ENCODE measurements at places on chromosomes 11 and 22.
A peak's percentile ranks its signal among the peaks of the same experiment; 100 is the strongest.

DNA sequence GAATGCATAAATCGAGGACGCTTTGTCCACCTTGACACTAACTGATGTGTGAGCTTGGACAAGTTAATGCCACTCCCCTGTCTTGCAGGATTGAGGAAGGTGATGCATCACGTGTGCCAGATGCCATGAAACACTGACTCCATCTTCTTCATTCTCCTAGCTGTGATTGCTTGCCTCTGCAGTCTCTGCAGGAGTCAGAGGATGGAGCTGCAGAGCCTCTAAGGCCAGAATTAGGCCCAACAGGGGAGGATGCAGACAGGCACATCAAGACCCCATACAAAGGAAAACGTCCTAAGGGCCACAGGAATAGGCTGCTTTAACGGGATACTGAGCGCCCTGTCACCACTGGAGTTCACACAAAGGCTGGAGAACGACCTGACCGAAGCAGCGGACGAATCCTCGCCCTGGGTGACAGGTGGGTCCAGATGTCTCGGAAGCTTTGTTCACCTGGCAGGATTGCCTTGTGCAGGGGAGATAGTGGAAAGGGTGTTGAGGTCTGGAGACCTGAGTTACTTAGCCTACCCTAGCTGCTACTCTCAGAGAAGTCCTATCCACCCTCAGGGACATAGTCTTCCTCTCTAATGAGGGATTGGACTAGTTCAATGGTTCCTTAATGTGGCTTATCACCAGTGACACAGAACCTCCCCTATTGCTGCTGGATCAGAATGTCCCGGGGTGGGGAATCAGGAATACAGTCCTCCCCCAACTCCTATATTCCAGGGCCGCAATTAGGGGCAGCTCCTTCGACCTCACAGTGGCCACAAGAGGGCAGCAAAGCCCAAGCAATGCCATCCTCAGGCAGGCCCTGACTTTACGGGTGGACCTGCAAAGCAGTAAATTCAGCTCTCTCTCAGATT is 32.4 kb downstream of the DBX1 start:
- peak; percentile 55 for DNase-seq

DNA sequence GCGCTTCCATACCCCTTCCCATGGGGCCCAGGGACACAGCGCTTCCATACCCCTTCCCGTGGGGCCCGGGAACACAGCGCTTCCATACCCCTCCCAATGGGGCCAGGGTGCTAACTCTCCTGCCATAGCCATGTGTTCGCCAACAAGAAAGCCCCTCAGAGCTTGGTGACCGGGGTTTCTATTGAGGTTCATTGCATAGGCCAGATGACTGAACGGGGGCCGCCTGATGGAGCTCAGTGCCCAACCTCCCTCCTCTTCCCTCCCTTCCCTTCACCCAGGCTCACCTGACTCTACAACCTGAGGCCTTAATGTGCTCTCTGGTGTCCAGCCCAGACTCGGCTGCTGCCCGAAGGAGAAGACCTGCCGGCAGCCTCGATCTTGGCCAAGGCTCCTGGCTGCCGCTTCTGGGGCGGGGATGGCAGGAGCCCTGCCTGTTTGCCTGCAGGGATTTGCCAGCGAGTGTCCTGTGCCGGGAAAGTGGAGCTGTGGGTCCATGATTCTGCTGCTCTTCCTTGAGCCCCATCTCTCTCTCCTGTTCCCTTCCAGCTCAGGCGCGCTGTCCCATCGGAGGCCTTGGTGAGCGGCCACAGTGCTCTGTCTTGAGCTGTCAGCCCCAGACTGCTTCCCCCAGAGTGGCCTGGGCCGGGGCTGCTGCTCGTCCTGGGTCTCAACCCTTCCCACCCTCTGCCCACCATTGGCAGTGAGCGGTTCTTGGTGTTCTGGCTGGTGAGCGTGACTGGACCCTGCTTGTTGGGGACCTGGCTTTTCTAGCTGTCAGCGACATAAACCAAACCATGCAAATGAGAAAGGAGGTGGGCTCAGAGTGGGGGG is 267.0 kb downstream of the TBC1D22A start:
- DNase-seq, result no peak

DNA sequence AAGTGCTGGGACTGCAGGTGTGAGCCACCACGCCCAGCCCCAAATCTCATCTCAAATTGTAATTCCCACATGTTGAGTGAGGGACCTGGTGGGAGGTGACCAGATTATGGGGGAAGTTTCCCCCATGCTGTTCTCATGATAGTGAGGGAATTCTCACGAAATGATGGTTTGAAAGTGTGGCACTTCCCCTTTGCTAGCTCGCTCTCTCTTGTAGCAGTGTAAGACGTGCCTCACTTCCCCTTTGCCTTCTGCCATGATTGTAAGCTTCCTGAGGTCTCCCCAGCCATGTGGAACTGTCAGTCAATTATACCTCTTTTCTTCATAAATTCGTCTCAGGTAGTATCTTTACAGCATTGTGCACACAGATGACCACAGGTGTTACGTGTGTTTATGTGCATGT is 357.8 kb downstream of the CADM1 start:
- DNase-seq, result no peak

GRCh38 chr11:86182976-86183584 is 61.5 kb upstream of the EED start:
- peak; percentile 27 for DNase-seq

- DNase-seq, result no peak
These were observed 25.7 kb upstream of the MICAL3 start for GRCh38 chr22:18050065-18050464.

DNA sequence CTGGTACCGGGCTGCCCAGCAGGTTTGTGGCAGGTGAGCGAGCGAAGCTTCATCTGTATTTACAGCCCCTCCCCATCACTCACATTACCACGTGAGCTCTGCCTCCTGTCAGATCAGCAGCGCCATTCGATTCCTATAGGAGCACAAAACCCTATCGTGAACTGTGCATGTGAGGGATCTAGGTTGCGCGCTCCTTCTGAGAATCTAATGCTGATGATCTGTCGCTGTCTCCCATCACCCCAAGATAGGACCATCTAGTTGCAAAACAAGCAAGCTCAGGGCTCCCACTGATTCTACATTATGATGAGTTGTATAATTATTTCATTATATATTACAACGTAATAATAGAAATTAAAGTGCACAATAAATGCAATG is 15.8 kb upstream of the VSIG10L2 start:
- no peak for DNase-seq

DNA sequence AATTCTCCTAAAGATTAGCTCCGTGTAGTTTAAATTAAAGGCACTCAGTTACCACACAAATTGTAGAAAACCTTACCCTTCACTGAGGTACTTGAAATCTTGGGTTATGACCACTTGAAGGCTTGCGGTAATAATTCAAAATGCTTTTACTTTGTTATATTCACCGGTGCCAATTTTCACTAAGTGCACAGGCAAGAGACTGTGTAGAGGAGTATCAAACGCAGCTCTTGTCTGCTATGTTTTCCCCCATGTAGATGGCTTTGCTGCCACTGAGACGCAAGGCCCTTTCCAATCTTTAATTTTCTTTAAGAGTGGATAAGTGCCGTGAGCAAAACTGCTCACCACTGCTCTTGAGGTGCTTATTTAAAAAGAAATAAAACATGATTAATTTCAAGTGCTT is 155.8 kb downstream of the CADM1 start:
- no peak for DNase-seq

GRCh38 chr11:67062526-67063373 is 6.1 kb downstream of the RHOD start:
- DNase-seq, result peak; percentile 64

DNA sequence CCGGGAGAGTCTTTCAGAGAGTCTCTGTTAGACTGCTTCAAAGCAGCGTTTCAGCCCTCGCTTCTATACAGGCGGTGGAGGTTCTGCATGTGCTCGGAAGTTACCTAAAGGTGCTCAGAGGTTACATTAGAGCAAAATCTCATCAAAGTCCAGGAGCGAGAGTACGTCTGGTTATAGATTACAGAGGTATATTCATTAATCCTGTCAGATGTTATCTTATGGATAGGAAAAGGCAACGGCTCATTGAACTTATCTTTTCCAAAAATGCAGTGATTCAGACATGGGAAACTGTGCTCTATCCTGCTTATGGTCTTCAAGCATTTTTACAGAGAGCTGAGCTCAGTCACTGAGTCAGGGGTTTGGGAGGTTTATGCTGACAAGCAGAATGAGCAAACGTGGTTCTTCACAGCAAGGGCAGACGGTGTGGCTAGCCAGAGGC is 9.1 kb upstream of the ZBED5 start:
- no peak for DNase-seq

DNA sequence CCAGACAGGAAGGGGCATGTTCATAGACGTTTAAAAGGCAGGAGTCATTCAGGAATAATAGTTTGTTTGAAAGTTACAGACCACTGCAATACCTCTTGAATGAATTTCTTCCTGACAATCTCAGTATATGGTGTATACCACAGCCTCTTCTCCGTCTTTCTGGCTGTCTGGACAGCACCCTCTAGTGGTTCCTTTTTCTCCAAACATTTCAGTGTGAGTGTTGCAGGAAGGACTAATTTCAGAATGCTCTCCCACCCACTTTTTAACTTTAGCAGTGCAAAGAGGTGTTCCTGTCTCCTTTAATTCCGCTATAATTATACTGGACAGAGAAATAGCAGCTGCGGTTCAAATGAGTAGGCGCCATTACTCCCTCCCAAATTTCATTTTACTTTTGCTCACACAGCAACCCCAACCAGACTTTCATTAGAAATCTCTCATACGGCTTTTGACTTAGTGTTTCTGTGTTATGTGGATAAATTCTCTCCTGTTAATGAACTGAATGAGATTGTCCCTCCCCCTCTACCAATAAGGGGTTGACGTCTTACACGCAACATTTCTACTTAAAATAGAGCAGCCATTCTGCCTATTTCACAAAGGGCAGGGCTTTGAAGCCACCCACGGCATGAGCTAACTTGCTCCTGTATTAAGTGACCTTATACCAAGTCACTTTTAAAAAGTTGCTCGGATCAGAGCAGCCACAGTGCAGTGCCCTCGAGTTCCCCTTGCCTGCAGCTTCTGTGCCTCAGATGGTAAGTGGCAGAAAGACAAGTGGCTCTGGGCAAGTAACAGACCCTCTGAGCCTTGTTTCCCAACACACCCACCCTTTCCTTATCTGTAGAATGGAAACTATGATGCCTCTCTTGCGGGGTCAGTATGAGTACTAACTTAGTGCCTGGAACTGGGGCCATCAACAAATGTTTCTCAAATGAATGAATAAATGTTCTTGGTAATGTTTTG is 368.6 kb downstream of the OPCML start:
- DNase-seq, result peak; percentile 13

GRCh38 chr11:94028436-94028835 is 7.3 kb downstream of the HEPHL1 start:
- DNase-seq, result no peak

GRCh38 chr11:117891362-117891761 is 14.9 kb upstream of the FXYD6 start:
- DNase-seq, result no peak

- no peak for DNase-seq
These were observed 67.9 kb downstream of the KCNQ1 start for GRCh38 chr11:2512431-2513407.
